ENCODE measurements at places on chromosomes 16 and 17.

GRCh38 chr17:43442711-43443110 is 41.1 kb upstream of the DHX8 start:
- no peak for DNase-seq

DNA sequence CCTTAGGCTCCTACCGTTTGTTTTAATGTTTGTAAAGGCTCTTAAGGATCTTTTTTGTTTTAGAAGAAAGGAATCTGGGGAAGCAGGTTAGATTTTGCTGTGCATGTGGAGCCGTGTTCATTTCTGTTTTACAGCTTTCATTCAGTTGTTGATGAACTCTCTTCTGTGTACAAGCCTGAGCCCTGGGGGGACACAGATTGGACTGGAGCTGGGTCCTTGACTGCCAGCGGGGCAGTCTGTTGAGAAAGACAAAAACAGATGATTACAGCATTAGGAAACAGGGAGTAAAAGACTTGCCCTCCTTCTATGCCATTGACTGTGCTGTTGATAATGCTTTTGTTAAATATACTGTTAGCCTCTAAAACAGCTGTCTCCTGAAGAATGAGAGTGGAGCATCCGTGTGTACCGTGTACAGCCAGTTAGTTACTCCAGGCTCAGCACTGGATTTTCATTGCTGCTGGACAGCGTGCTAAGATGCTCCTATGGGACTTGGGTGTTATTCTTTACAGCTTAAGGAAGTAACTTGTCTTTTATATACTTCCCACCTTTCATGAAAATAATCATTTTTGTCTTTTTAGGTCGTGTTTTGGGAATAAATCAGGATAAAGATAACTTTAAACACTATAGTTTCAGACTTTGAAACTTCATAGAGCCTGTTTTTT is 3.2 kb downstream of the MAP1LC3B start:
- DNase-seq, result no peak

DNA sequence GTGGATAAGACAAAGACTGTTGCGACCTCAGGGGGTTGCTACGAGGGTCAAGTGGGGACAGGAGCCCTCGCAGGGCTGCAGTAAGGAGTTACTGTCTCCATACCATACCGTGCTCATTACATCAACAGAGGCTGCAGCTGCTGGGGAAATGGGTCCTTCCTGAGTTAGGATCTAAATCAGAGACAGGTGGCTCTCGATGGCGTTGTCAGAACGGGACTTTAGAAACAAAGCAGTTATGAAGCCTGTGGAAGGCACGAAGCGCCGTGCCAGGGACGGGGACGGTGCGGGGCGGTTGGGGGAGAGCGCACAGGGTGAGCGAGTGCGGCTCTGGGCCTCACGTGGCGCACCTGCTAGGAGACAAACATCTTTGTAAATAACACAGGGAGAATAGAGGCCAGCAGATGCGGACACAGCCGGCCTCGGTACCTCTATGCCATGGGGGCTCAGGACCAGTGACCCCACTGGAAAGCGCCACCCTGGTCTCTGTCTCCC is 34.4 kb downstream of the ZCCHC14 start:
- DNase-seq, result no peak

GRCh38 chr17:63675231-63675606 is 24.7 kb downstream of the LIMD2 start:
- no peak for DNase-seq

DNA sequence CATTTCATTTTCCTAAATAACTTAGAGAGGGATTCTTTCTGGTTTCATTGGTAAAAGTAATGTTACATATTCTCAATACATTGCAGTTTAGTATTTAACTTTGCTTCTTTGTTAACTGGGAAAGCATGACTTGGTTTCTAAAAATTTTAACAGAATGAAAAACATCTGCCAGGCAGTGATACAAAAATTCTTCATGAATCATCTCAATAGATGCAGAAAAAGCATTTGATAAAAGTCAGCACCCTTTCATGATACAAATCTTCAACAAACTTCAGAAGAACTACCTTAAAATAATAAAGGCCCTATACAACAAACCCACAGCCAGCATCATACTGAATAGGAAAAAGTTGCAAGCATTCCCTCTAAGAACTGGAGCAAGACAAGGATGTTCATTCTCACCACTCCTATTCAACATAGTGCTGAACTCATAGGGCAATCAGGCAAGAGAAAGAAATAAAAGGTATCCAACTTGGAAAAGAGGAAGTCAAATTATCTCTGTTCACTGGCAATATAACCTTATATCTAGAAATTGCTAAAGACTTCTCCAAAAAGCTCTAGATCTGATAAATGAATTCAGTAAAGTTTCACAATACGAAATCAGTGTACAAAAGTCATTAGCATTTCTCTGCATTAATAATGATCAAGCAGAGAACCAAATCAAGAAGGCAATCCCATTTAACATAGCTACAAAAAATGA is 50.4 kb downstream of the SLFN5 start:
- DNase-seq, result no peak

DNA sequence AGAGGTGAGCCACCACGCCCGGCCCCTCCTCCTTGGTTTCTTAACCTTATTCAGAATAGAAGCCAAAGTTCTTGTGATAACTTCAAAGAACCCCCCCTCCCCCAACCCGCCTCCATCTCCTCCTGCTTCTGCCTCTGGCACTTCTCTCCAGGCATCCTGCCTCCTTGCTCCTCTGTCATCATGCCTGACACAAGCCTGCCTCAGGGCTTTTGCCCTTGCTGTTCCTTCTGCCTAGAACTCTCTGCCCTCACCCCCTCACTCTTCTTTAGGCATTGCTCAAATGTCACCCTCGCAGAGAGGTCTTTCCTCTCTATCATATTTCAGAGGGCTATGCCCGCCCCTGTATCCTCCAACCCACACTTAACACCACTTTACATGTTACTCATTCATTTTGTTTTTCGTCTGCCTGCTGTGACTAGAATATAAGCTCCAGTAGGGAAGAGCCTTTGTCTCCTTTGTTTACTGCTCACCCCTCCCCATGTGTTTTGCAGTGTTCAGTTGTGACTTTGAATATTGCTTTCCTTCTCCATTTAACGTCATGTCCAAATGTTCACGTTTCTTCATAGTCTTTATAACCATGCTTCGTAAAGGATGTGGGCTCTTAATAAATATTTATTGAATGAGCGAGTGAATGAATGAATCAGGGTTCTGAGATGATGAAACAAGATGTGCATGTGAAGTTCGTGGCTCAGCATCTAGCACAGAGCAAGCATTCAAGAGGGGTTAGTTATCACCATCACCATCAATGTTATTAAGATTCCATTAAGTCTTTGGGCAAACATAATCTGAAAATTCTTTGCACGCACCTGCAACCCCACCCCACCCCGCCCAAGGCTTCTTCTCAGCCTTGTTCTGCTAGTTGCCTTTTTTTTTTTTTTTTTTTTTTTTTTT is 186.2 kb upstream of the WSCD1 start:
- no peak for DNase-seq

GRCh38 chr17:63505341-63505740 is 17.8 kb upstream of the KCNH6 start:
- no peak for DNase-seq

- no peak for DNase-seq
Measured at GRCh38 chr17:47717979-47718621, 14.9 kb upstream of the TBX21 start.

DNA sequence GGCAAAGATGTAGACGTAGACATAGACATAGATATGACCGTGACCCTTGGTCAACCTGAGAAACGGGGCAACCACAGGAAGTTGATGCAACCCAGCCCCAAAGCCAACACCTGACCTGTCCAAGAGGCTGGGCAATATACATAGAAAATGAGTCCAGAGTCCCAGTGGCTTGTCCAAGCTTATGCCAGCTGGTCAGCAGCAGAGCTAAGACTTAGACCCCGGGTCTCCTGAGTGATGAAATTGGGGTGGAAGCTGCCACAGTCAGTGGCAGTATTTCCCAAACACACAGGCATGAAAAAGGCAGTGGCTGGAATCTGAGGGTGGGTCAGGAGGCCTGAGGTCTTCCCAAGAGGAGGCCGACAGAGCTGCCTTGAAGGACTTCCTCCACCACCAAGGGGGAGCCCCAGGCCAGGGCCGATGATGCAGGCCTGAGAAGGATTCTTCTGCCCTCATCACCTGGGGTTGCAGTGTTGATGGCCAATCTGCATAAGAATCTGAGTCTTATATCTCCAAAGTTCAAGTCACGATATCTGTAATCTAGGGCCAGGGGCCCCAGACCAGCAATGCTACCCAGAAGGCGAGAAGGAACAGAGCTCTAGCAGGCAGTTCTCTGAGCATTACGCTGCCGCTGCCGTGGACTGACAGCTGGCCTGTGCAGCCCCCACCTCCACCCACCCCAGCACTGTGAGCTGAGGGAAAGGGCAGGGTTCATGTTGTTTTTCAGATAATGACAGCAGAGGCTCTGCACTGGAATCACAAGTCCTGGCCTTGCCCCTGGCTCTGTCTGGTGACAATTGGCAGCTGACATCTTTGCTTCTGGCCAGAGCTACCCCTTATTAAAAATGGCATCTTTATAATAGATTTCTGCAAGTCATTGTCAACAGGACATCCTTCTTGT is 72.7 kb downstream of the GNAO1 start:
- no peak for DNase-seq

GRCh38 chr16:25192096-25192495 is 24.7 kb upstream of the AQP8 start:
- DNase-seq, result no peak

DNA sequence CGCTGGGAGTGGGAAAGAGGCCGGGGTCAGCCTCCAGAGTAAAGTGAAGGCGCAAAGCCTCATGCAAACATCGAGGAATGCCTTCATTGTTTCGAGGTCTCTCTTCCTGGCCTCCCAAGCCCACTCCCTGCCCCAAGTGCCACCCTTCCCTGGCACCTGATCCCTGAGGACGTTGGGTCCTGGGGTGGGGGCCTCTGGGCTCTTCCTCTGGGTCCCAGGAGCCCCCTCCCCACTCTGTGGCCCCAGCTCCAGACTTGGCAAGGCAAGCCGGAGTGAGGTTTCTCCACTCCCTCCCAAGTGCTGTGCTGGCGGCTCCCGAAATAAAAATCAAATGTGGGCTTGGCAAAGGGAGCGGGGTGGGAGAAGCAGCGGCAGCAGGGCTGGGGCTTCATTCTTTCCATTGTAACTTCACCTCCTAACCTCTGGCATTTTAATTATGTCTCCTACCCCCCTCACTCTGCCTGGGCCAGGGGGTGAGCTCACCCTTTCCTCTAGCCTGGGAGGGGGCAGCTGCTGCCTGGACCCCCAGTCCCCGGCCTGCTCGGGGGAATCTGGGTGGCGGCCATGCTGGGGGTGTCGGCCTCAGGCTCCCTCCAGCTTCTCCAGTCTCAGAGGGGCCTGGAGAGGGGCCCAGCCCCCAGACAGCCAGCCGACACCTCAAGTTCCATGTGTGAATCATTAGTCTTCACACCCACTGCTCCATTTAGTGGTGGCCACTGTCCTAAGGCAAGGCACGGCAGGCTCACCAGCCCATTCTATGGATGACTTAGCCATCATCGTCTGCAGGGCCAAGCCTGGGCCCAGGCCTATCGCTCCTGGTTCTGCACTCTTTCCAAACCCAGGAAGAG is 14.6 kb upstream of the TMEM92 start:
- no peak for DNase-seq

DNA sequence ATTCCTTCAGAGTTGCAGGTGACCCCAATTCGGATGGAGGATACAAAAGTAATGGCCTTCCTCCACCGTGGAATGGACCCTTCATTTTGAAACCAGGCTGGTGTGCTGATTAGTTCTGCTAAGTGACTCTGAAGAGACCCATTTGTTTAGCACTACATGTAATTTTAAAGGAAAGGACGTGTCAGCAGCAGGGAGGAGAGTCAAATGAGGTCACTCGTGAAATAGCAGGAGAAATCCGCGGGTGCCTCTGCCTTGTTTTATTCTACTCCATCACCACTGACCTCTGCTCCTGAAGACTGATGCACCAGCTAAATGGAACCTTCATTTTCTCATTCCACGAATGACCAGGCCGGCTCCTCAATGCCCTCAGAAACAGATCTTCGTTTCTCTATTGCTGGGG is 589.2 kb downstream of the CDH11 start:
- no peak for DNase-seq

- DNase-seq, result no peak
Measured at GRCh38 chr16:947255-947921, 23.4 kb downstream of the LMF1 start.

GRCh38 chr16:9199311-9199710 is 107.9 kb downstream of the HAPSTR1 start:
- DNase-seq, result no peak

GRCh38 chr17:17416400-17417360 is 60.1 kb upstream of the MED9 start:
- no peak for DNase-seq

DNA sequence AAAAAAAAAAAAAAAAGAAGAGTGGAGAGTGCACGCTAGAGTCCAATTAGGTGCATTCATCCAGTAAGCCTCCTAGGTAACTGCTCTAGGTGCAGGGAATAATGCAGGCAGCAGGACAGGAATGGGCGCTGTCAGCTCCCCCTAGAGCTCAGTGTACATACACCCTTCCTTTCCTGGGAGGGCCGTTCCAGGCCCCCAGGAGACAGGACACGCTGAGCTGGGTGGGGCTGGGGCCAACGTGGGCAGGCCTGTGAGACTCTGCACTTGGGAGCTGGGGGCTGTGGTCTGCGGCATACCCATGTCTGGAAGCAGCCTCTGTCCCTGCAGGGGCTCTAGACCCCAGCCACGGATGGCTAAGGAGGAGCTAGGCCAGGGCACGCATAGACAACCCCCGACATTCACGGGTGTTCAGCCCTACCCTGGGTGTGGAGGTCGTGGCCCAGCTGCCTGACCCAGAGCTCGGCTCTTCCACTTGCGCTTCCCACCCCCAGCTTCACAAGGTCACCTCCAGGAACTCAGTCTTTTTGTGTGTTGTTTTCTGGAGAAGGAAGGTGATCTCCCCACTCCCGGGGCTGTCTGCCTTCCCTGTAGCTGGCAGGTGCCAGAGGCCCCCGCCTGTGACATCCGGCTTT is 1.0 kb upstream of the ANTKMT start:
- DNase-seq, result no peak
